ENCODE measurements at places on chromosomes 1 and 21.

DNA sequence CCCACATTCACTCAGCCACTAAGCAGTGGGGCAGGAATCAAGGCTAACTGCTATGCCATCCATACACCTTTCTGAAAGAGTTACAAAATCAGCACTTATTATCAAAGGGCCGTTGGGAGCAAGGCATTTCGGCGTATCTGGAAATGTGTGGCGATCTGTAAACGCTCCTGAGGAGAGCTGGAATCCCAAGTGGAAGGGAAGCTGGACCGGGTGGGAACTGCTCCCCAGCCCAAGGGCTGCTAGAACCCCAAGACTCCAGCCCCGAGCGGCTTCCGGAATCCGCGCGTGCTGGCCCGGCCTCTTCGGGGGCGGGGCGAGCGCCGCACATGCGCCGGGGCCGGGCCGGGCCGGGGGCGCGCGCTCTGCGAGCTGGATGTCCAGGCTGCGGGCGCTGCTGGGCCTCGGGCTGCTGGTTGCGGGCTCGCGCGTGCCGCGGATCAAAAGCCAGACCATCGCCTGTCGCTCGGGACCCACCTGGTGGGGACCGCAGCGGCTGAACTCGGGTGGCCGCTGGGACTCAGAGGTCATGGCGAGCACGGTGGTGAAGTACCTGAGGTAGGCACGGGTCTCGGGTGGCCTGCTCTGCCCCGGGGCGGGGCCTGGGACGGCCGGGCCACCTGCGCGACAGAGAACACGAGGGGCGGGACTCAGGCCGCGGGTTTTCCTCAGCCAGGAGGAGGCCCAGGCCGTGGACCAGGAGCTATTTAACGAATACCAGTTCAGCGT lies at the start of gene NAXE:
TSS of gene NAXE (plus strand) at position 345 of the 726 bp plus-strand sequence. CDS start at position 374, 29 bp downstream.
- no peak for DNase-seq

DNA sequence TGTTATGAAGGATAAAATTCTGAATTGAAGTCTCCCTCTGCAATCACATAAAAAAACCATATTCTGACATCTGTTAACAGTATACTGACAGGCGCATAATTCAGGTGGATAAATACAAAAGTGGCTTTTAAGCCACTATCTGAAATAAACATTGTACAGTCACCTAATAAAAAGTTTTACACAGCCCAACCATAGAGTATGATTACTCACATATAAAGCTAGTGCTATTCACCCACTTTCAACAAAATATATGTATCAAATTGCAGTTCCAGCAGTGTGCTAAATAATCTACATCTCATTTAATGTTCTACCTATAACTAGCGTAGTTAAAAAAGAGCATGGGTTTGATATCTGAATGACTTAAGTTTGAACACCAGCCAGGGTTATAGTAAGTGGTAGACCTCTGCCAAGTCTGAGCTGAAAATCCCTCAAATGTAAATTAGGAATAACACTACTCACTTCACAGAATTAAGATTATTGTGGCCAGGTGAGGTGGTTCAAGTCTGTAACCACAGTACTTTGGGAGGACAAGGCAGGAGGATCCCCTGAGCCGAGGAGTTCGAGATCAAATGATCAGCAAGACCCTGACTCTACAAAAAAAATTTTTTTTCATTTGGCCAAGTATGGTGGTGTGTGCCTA lies 3.9 kb downstream of the EGLN1 start:
- DNase-seq: no peak

DNA sequence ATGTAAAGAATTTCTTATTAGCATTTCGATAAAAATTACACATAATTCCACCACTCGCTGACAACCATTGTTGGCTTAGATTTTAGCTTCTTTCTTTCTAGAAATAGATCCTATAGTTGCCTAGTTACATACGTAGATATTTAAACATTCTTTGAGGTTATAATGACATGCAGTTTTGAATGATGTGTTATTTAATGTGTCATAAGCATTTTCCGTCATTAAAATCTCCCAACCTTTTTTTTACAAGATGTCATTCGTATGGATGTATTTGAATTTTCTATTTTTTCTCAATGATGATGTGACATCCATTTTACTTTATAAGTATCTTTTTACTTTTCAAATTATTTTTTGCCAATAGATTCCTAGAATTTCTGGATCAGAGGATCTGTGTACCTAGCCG lies 44.7 kb downstream of the SLC37A1 start:
- no peak for DNase-seq

DNA sequence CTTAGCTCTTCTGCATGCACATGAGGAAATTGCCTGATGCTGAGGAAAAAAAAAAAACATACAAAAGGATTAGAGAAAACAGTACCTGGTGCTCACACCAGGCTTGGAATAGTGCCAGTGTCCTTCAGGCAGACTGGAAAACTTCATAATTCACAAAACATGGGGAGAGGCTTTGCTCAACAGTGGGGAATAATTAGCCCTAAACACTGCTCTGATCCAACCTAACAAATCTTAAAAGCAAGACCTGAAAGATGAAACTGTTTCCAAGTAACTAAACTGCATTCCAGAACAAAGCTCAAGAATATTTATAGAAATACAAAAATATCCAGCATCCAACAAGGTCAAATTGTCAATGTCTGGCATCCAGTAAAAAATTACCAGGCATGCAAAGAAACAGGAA lies 124.8 kb downstream of the AK5 start:
- no peak for DNase-seq

All from chondrocyte (in vitro differentiated cells).